ENCODE measurements at places on chromosomes 3 and 15.

- DNase-seq = no peak
Observed at GRCh38 chr3:72092778-72093177, 307.8 kb upstream of the PROK2 start.

DNA sequence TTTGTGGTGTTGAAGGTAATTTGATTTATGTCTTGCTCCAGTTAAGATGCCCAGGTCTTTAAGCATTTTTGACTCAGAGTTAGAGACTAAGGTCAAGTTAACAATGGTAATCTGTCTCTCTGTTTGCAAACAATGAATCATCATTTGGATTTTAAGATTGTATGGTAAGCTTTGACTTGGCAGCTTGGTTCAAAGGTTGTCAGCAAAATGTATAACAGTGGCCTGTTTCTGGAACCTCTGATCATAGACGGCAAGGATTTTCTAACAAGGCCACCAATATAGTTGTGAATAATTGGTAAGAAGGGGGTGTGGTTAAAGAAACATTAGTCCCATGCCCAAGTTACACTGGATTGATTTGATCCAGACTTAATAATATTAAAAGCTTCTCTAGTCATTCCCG is 775.2 kb upstream of the GOLIM4 start:
- DNase-seq = no peak

- DNase-seq = no peak
Observed at GRCh38 chr3:160810362-160811236, 54.6 kb downstream of the PPM1L start.

DNA sequence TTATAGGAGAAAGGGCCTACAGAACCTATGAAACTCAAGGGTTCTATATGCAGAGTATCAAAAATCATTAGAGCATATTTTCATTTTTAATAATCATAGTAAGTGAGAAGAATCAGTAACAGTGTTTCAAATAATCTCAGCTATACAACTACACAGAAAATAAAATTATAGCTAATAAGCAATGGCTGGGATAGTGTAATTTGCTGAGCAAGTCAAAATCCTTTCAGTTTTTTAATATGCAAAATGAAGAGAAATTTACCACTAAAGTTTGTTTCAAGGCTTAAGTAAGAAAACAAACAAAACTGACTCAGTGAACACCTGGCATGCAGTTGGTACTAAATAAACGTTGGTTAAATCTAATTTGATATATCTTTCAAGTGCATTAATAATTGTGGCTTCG is 66.2 kb downstream of the EFL1 start:
- DNase-seq = no peak

GRCh38 chr3:18660059-18660458 is 234.9 kb upstream of the SATB1 start:
- DNase-seq = no peak

DNA sequence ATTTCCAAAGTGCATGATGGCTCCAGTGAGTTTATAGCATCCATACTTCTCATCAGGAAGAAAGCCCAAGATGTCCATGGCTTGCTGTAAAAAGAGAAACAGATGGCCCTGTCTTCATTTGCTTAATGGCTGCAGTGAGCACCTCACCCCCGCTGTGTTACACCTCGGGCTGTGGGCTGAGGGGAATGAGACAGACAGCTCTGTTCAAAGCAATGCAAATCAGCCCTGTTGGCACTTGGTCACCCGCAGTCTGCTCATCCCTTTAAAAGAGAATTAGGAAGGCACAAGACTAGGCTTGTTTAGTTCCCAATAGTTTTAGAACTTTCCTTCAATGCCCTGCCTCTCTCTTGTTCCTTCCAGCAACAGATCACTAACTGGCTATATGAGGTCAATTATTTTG is 25.2 kb downstream of the MYH15 start:
- DNase-seq = no peak

- DNase-seq = no peak
Observed at GRCh38 chr15:75693501-75694240, 19.0 kb downstream of the CSPG4 start.

- DNase-seq = no peak
Observed at GRCh38 chr3:151402349-151402748, 17.8 kb upstream of the P2RY12 start.

DNA sequence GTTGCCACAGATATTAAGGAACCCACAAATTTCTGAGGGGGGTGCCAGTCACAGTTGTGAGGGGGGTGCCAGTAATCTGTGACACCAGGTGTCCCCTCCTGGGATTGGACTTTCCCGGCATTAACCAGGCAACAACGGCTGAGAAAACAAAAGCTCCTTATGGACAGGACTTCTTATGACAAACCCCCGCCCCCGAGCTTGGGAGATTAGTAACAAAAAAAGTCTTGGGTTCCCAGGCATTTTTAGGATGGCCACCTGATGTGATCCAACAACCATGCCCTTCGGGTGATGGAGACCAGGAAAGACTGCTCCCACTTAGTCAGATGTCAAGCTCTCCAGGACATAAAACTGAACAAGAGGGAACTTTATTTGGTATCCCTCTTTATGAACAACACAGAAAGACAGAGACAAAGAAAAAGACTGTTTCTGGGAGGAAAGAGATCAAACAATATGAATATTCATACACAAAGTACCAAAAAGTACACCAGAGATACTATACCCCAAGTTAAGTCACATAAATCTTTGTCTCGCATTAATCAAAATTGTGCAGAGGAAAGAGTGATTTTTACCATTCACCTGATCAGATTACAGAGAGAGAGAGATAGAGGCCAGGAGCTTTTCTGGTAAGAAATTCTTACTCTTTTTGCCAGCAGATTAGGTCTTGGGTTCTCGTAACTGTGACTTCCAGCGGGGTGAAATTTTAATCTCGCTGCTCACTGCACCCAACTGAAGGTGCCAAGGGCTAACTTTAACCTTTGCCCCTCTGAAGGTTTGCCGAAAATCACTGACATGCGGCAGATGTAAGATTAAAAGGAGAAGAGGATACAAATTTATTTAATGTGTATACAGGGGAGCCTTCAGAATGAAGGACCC is 61.6 kb downstream of the OSTN start:
- DNase-seq = no peak

GRCh38 chr15:92502336-92502735 is 108.7 kb downstream of the ST8SIA2 start:
- no peak for DNase-seq

DNA sequence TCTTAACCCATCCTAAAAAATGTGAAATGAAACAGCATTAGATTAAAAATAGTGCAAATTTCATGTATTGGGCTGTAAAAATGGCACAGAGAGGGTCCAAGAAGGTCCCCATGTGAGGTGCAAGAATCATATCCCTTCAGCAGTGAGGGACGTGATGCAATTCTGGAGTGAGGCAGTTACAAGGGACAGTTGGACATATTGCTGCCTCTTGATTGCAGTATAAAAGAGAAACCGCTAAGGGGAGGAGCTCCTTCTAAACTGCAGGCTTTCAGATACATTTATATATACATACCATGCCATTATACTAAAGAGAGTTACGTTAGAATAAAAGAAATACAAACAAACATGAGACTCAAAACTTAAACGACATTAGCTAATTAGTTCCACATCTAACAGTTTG is 304.2 kb upstream of the CTNNB1 start:
- DNase-seq = no peak

- no peak for DNase-seq
Observed at GRCh38 chr3:159266779-159267178, 464.9 kb downstream of the MFSD1 start.

- no peak for DNase-seq
Observed at GRCh38 chr3:29099296-29099695, 181.6 kb upstream of the RBMS3 start.

DNA sequence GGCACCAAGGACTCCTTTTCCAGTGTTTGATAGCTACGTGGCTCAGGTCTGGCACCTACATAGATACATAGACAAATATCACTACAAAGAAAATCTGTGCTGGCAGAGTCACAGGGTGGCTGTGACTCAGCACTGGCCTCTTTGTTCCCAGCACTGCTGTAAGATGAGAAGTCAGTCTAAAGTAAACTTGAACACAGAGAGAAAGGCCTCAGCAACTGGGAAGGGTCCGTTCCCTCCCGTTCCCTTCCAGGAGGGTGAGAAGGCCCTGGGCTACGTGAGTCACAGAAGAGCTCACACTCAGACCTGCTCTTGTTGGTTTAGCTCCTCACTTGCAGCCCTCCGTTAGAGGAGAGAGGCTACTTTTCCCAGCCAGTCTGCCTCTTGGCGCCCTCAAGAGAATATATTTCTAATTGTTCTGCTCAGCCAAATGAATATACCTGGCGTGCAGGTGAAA is 23.1 kb downstream of the ANXA2 start:
- no peak for DNase-seq

GRCh38 chr15:99763827-99764226 is 30.6 kb upstream of the LYSMD4 start:
- DNase-seq = no peak

DNA sequence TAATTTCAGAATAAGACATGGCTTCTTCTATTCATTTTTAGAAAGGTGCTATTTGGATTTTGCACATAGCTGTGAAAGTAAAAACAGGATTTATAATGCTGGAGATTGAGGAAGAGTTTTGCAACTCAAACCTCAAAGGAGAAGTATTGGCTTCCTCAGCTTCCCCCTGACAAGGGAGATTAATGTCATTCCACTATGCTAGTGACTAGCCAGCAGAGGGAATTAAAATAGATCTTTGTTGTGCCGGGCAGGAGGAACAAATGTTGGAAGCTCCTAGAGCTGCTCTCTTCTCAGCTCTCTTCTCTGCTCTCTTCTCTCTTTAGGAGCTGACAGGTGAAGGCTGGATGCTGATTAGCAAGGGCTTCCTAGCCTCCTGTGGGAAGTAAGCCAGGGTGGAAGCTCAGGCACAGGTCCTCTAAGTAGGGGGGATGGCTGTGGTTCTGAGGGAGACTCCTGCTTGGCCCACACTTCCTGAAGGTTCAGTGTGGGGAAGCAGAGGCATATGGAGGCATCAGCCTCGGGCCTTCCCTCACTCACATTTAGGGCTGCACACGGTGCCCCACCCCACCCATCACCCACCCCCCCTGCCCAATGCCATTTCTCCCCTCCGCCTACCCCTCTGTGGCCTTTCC is 29.6 kb downstream of the CX3CR1 start:
- peak; percentile 89 for DNase-seq

DNA sequence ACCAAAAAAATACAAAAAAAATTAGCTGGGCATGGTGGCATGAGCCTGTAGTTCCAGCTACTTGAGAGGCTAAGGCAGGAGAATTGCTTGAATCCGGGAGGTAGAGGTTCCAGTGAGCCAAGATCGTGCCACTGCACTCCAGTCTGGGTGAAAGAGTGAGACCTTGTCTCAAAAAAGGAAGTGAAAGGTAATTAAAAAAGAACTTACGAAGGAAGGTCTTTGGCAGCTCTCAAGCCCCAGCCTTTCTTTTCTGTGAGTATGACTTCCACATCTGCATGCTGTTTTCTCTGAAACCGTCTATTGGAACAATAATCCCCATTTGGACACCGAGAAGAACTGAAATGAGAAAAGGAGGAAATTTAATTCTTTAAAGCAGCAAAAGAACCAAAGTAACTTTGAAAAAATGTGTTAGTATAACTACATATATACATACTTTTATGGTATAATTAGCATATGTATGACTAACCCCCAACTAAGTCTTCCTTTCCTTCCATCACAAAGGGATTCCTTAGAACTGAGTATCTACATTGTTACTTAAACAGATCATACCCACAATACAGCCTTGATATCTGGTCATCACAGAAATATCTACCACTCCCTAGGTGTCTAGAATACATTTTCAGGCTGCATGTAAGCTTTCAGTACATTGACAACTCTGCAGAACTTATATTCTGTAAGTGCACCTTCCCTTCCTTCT is 50.1 kb downstream of the SETD2 start:
- DNase-seq = no peak

- no peak for DNase-seq
Observed at GRCh38 chr15:80904998-80905397, 84.6 kb downstream of the MESD start.

DNA sequence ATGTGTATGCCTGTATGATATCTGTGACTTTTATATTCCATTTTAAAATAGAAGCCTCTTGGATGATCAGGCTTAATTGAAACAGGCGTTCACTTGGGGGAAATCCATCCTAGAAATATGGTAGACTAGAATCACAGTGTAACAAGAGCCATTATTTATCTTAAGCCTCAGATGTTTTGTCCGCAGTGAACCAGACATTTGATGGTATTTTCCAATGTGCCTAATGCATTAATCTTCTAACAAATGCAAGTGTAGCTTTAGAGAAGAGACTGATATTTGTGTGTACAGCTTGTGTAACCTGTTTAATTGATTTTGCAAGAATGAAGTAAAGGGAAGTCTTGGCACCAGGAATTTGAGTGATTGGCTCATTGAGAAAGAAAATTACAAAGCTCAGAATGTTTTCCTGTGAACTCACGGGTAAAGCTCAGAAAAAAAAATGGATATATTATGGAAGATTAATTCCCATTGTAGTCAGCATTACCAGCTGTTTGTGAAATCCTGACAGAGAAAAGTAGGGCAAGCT is 155.7 kb downstream of the SV2B start:
- no peak for DNase-seq

GRCh38 chr3:4533489-4534443 is 40.6 kb downstream of the ITPR1 start:
- DNase-seq = no peak

DNA sequence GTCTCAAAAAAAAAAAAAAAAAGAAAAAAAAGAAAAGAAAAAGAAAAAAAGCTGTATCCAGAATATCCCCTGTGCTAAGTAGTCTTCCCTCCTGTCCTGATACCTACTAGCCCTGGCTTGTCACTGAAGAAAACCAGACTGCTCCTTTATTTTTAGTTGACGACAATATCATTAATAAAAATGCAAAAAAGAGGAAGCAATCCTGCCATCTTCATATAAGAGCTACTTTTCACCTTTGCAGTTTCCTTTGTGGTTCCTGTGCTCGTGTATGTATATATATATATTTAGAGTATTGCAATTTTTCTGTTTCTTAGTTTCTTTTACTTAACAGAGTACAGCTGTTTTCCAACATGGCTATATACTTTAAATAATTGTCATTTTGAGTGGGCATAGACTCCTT is 13.6 kb downstream of the C3orf20 start:
- no peak for DNase-seq

DNA sequence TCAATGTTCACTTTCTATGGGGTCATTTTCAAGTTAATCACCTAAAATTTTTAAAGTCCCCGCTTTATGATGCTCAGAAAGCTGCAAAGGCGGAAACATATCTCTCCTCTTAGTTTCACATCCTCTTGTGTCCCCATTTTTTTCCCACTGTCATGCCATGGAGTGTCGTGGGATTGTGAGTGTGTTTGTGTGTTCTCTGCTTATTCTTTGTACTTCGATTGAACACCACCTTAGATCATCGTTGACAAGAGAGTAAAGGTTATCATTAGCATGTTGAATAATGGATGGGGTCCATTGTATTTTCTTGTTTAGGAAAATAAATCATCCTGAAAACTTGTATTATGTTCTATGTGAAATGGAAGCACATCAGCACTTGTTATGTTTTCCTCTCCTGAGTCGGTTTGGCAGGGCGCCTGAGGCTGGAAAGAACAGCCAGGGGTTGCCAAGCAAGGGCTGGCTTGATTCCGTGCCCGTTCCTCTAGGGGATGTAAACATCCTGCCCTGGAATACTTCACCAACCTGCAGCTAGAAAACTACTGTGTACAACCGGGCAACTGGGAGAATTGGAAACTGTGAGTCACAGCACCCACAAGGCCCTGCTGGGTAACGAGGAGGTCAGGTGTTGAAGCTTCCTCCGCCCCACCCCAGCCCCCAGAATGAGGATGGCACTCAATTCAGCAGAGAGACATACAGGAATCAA is 67.2 kb downstream of the EIF4E3 start:
- DNase-seq = no peak
